PC-9 (cell line): ENCODE measurements at places on chromosomes 11 and 22. TPM values are rescaled to one million over a fixed set of nuclear protein-coding genes. Genes with fewer than 3 reads are reported as not detected.

KCNJ5 gene
- 0.11 TPM in 1 of 2 replicates, not detected in the other for total RNA-seq

NPTXR gene
- total RNA-seq: 14.7 and 23.8 TPM in 2 replicates

TESMIN gene
- 23.9 and 43.3 TPM in 2 replicates for total RNA-seq

SLC22A12 gene
- total RNA-seq: not detected in 2 replicates

OR4D5 gene
- not detected in 2 replicates for total RNA-seq

ZNF195 gene
- 11.4 and 13.4 TPM in 2 replicates for total RNA-seq

APOBEC3A gene
- not detected in 2 replicates for total RNA-seq

CEP57 gene
- total RNA-seq: 62.1 and 64.5 TPM in 2 replicates

FREY1 gene
- total RNA-seq: 2.2 and 4.2 TPM in 2 replicates

GRM5 gene
- 0.05 TPM in 1 of 2 replicates, not detected in the other for total RNA-seq

GRIA4 gene
- not detected in 2 replicates for total RNA-seq

PRR33 gene
- total RNA-seq: not detected in 2 replicates

- H3K27me3 ChIP-seq: no peaks in the 10 kb centered on the region
- H3K27ac ChIP-seq: no peak overlapping the region
- DNase-seq: no peak
- no peak overlapping the region for H3K4me3 ChIP-seq
Observed at GRCh38 chr11:19220903-19221724, 19.3 kb upstream of the CSRP3 start.

DNA sequence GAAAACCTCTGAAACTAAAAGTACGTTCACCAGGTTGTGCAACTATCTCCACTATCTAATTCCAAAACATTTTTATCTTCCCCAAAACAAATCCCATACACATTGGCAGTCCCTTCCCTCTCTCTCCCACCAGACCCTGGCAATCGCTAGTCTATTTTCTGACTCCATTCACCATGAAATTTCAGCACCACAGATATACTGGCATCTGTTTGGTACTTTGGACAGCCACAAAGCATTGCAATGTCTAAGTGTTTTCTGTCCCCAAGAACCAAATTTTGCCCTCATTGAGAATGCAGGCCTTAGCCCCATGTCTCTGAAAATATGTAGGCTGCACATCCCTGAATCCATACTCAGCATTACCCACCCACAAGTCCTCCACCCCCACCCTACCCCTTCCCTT is 28.0 kb upstream of the KCNJ11 start:
- DNase-seq: no peak
- H3K27me3 ChIP-seq: peaks cover 95% of the 10 kb centered on the region
- H3K27ac ChIP-seq: no peak overlapping the region
- H3K4me1 ChIP-seq: no peaks in the 10 kb centered on the region
- no peaks in the 10 kb centered on the region for H3K36me3 ChIP-seq
- no peak overlapping the region for H3K4me3 ChIP-seq

GRCh38 chr11:2266586-2267305 is 3.6 kb downstream of the ASCL2 start:
- no peak overlapping the region for H3K4me3 ChIP-seq
- no peaks in the 10 kb centered on the region for H3K36me3 ChIP-seq
- no peaks in the 10 kb centered on the region for H3K4me1 ChIP-seq
- no peak overlapping the region for H3K27ac ChIP-seq
- no peak for DNase-seq

DNA sequence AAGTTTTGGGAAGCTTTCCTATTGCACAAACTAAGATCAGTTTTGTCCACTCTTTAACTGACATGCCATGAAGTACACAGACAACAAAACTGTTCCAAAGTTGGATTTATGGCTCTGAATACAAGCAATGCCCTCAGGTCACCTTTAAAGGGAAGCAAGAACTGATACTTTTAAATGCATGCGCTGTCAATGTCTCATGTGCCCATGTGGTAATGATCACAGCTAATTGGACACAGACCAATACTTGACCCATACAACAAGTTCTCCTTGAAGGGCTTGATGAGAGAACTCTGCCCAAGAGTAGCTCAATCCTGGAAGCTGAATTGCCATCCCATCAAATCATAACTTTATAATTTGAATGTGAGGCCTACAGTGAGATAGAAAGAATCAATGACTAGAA is 624.9 kb downstream of the ETS1 start:
- no peaks in the 10 kb centered on the region for H3K4me1 ChIP-seq
- H3K27me3 ChIP-seq: no peaks in the 10 kb centered on the region
- no peak overlapping the region for H3K4me3 ChIP-seq
- no peak for DNase-seq

DNA sequence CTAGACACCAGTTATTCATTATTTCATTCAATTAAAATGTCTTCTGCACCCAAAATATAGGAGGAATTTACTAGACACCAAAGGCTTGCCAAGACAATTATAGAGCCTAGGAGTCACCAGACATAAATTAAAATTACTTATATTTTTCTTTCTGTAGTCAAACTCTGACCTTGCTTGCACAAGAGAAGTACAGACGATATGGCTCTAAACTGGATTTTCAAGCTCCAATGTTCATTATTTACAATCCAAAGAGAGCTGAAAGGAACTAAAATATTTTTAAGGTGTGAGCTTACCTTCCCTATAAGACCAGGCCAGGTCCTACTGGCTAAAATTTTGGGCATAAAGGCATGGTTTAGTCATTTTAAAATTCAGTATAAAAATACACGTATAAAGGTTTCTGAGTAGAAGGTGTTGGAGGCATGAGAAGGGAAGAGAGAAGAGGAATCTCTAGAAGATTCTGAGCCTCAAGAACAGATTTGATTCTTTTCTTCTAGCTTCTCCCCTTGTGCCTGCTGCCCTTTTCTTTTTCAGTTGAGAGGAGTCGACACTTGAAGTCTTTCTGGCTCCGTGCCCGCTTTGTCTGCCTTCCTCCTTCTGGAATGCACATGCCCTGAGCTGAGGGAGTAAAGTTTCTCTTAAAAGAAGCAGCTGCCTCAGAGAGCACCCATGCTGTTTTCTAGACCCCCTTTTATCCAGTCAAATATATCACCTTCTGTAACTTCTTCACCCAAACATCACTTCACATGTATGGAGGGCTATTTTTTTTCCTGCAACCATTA is 13.5 kb downstream of the C11orf97 start:
- no peaks in the 10 kb centered on the region for H3K36me3 ChIP-seq
- H3K4me3 ChIP-seq: no peak overlapping the region
- peaks cover 12% of the 10 kb centered on the region for H3K4me1 ChIP-seq
- H3K27me3 ChIP-seq: no peaks in the 10 kb centered on the region
- no peak overlapping the region for H3K27ac ChIP-seq

DNA sequence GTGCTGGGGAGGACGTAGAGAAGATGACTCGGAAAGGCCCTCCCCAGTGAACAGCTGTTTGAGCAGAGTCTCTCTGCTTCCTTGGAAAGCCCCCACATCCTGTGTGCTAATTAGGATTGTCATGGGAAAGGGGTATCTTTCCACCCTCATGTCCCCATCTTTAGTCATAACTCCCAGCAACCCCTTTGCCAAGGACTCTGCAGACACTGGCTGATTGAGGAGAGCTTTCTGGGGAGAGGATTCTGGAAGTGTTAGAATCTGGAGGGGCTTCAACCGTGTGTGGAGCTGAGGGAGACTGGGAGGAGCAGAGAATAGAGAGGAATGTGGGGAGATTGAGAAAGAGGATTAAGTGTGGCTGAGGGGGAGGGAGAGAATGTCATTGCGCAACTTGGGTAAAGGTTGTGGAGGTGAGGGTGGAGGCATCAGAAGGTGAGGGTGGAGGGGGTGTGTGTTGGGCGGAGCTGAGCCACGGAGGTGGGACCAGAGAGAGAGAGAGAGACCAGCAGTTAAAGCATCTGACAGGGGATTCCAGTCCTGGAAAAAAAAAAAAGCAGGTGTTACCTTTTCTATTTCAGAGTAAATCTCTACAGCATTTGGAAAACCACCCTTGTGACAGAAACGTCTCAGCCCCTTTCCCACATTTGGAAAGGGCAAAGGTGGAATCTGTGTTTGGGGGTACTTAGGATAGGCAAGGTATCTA is 2.2 kb downstream of the DTX4 start:
- peaks cover 33% of the 10 kb centered on the region for H3K36me3 ChIP-seq
- H3K27me3 ChIP-seq: no peaks in the 10 kb centered on the region
- H3K27ac ChIP-seq: peak overlapping the region; percentile 85

- H3K27me3 ChIP-seq: no peaks in the 10 kb centered on the region
- no peak overlapping the region for H3K27ac ChIP-seq
- no peak for DNase-seq
- H3K4me3 ChIP-seq: no peak overlapping the region
- H3K36me3 ChIP-seq: 0 out of 2 replicates have a peak, but pooled peaks cover 6% of the 10 kb centered on the region
Observed at GRCh38 chr11:69129053-69129452, 26.7 kb upstream of the SMIM38 start.

DNA sequence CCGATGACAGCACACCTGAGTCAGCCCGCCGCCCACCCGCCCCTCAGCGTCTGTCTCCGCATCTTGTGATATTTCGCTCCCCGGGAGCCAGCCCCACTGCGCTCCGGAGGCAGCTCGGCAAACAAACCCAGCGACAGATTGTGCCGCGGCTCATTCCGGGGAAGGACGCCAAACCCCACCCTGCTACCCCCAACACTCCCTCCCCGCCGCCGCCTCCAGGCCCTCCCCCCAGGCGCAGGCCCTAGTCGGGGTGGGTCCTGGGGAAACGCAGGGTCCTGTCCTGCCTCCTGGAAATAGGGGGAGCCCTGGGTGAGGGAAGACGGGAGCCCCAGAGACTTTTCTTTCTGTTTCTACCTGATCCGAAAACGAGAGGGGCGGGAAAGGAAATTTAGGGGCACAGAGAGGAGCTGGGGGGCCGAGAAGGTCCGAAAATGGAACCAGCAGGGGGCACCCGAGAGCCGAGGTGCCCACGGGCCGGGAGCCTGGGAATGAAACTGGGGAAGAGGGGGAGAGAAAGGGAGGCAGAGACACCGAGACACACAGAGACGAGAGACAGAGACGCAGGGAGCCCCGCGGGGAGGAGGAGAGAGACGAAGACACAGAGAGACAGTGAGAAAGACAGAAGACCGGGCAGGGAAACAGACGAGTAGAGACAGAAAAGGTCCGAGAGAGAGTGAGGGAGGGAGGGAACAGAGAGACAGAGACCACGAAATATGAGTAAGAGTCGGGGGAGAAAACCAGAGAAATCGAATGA is 1.7 kb upstream of the RTN4RL2 start:
- peak; percentile 59 for DNase-seq
- H3K27ac ChIP-seq: no peak overlapping the region
- H3K27me3 ChIP-seq: peaks cover 22% of the 10 kb centered on the region
- H3K36me3 ChIP-seq: no peaks in the 10 kb centered on the region
- peaks cover 22% of the 10 kb centered on the region for H3K4me1 ChIP-seq
- peak overlapping the region; percentile 56 for H3K4me3 ChIP-seq

DNA sequence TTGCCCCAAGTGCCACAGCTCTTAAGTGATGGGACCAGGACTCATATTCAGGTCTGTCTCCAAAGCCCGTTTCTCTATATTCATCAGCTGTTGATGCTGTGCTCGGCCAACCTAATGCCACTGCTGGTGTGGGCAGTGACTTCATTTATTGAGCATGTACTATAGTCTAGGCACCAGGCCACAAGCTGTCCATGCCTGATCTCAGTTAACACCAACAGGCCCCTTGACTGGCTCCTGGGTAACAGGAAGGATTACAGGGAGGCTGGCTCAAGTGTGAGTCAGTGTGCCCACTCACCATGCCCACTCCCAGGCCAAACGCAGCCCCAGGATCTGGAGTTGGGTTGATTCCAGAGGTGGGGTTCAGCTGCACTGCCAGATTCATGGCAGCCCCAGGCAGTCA is 8.6 kb upstream of the CRYBB2 start:
- no peaks in the 10 kb centered on the region for H3K27me3 ChIP-seq
- DNase-seq: no peak

- no peak for DNase-seq
- H3K4me1 ChIP-seq: no peaks in the 10 kb centered on the region
- no peak overlapping the region for H3K27ac ChIP-seq
- H3K36me3 ChIP-seq: no peaks in the 10 kb centered on the region
- no peak overlapping the region for H3K4me3 ChIP-seq
Observed at GRCh38 chr22:43392385-43392989, 19.3 kb upstream of the MPPED1 start.

DNA sequence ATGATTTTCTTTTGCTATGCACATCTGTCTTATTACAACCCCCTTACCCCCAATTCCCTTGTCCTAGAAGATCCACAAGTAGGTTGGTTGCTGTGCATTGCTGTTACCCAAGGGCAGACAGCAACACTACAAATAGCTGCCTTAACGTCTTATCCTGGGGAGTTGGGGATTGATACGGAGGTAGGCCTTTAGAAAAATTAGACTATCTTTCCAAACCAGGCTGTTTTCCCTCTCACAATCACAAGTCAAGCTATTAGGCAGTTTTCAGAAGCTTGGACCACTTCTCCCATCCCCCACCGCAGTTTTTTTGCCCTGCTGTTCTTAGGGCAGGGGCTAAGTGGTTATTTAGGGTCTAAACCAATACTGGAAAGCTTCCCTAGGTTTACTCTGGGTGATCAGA is 2.8 kb upstream of the PHLDB1 start:
- no peak overlapping the region for H3K4me3 ChIP-seq
- peaks cover 6% of the 10 kb centered on the region; the same call in 1 of the 2 replicates for H3K4me1 ChIP-seq
- no peak overlapping the region for H3K27ac ChIP-seq
- peaks cover 20% of the 10 kb centered on the region for H3K36me3 ChIP-seq
